ENCODE measurements at places on chromosomes 6 and 20. TPM values are rescaled to one million over a fixed set of nuclear protein-coding genes. Genes with fewer than 3 reads are reported as not detected.
A peak's percentile ranks its signal among the peaks of the same experiment; 100 is the strongest.

The TSPO2 gene
- not detected for total RNA-seq

DNA sequence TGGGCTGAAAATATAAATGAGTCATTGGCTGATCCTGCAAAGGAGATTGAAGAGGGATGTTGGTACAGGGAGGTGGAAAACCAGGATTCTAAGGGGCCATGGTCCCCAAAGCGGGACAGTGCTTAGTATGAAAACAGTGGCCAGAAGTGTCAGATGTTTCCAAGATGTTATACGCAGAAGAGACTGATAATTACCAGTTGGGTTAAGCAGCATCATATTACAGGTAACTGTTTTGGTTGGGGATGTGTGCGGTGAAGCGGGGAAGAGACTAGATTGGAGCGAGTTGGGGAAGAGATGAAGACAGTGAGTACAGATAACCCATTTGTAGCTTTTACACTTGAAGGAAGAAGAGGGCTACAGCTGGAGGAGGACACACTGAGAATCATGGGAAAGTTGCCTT is 80.8 kb downstream of the PLEKHG1 start:
- DNase-seq: no peak

DNA sequence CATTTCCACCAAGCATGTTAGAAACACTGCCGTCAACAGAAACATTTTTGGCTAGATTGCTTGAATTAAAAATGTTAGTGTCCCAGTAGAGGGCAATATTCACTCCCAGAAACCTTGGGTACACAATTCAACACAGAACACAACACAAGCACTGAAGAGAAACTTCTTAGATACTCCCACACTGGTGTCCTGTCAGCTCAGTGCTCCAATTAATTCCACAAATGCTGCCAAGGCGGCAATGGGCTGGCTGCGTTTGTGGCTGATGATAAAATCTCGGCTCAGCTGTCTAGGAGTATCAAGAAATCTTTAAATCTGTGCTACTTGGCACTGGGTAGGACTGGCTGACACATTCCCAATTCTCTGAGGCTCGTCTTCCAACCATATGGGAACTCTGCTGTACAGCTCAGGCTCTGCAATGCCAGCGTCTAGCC is 39.3 kb downstream of the BEND3 start:
- peak; percentile 66 for DNase-seq

DNA sequence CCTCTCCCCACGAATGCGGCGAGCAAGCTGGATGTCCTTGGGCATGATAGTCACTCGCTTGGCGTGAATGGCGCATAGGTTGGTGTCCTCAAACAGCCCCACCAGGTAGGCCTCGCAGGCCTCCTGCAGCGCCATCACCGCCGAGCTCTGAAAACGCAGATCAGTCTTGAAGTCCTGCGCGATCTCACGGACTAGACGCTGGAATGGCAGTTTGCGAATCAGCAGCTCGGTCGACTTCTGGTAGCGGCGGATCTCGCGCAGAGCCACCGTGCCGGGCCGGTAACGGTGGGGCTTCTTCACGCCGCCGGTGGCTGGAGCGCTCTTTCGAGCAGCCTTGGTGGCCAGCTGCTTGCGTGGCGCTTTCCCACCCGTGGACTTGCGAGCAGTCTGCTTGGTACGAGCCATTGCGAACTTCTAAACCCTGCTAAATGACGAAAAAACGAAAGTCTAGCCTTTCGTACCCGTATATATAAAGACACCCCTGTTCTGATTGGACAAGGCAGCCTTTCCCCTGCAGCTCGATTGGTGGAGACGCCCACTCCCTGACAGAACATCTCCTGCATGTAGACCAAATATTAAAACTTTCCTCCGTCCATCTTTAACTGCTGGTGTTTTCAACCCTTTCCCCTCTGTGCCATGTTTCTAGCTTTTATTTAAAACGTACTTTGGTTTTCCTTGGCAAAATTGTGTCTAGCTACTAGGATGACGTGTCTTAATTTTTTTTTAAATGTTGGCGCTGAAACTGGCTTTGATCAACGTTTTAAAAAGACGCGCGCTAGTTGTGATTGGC is 109.8 kb downstream of the HFE start:
- DNase-seq: peak; percentile 92

All from cerebellum (tissue), 4 donors.